Stimulated activated CD4-positive, alpha-beta T cell treated with anti-CD3 and anti-CD28 coated beads, Interleukin-2, amount 100 ng/mL, for 48 hours (primary cell): ENCODE measurements at places on chromosomes 4 and X.

GRCh38 chrX:53660004-53660403, 26.5 kb downstream of the HUWE1 start:
- DNase-seq: no peak

DNA sequence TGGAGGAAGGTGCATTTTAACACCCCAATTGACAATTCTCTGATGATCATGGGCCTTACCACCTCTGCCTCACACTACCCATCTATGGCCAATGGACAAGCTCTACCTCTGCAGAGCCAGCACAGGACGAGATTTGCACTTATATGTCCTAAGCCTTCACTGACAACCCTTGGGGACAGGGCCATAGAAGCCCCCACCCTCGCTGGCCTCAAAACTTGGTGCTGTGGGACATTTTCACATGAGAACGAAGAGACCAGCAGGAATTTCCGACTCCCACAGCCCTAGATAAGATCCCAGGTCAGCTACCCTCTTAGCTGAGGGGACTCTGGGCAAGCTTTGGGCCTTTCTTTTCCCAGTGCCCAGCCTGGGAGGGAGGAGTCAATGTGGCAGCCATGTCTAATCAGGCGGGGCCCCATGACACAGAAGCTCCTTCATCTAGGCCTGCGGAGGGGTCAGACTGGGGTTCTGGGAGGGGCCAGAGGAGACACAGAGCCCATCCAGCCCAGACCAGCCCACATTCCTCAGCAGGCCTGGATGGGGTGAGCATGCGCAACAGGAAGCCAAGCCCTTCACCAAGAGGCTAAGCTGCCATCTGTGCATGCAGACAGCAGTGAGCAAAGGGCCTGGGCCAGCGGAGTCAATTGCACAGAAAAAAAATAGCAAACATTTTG, 12.1 kb downstream of the PJA1 start:
- DNase-seq: no peak

GRCh38 chr4:10530137-10530786, 73.0 kb upstream of the ZNF518B start:
- no peak for DNase-seq

- no peak for DNase-seq
Observed at GRCh38 chr4:47049347-47049746, 18.0 kb downstream of the GABRB1 start.

DNA sequence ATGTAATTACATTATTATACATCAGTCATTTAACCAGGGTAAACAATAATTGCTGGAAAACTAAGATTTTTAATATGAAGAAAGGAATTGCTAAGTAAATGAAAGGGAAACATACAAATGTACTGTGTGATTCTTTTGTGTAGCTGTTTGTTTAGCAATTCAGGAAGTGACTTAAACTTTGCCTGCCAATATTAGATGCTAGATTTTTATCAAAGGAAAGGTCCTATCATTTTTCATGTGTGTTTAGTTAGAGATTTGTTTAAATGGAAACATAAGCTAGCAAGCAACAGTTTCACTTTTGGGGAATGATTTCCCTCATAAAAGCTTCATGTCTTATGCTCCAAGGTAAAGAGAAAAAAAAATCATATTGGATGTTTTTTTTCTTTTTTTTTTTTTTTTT, 95.1 kb upstream of the LIMCH1 start:
- DNase-seq: no peak

GRCh38 chr4:100736641-100737451, 219.0 kb upstream of the EMCN start:
- DNase-seq: no peak

- no peak for DNase-seq
Observed at GRCh38 chr4:84167564-84167963, 331.5 kb downstream of the NKX6-1 start.

GRCh38 chr4:124484008-124484407, 228.5 kb downstream of the ANKRD50 start:
- DNase-seq: no peak

DNA sequence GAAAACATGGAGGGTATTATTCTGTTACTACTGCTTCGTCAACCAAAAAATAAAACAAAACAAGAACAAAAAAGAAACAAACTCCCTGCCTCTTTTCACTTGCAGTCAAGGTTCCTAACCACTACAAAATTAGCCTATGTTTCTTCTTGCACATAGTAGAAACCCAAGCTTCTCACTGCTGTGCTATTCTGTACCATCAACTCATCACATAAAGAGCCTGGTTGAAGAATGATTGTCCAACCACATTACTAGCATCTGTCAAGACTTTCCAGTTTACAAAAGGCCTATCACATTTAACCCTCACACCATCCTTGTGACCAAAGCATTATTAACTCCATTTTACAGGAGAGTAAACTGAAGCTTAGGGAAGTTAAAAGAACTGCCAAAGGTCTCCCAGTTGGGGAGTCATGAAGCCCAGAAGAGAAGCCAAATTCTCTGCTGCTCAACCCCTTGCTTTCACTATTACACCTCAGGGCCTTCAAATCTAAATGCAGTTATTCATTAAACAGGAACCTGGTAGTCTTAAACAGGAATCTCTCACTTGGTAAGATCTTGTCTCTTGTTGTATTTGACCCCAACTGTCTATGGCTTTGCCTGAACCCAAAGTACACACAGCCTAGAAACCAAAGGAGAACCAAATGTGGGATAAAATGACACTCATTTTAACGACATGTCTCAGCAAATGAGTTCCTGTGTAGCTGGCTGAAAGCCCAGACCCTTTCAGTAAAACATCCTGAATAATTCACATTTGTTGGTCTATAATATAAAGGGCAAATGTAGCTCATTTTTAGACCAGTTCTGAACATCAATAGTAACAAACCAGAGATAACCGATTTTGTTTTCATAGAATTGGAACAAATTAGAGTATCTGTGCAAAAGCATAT, 8.6 kb downstream of the F9 start:
- DNase-seq: no peak

- no peak for DNase-seq
Observed at GRCh38 chrX:22345884-22346283, 73.2 kb downstream of the CBLL2 start.
